ENCODE measurements at places on chromosomes 2 and 18. TPM values are rescaled to one million over a fixed set of nuclear protein-coding genes. Genes with fewer than 3 reads are reported as not detected.

The SERPINE2 gene
- 123 TPM for polyA plus RNA-seq

The KANSL1L gene
- 29.0 TPM for polyA plus RNA-seq

The EFEMP1 gene
- polyA plus RNA-seq: 100 TPM

The TUBB8B gene
- 0.39 TPM for polyA plus RNA-seq

The ZNF892 gene
- 4.7 TPM for polyA plus RNA-seq

The POTEC gene
- not detected for polyA plus RNA-seq

The PUS10 gene
- 11.4 TPM for polyA plus RNA-seq

The MROH2A gene
- 0.13 TPM for polyA plus RNA-seq

GRCh38 chr2:134482131-134482723, 228.4 kb downstream of the MGAT5 start:
- no peak for DNase-seq

- DNase-seq: no peak
Measured at GRCh38 chr2:62803961-62804360, 98.4 kb downstream of the EHBP1 start.

DNA sequence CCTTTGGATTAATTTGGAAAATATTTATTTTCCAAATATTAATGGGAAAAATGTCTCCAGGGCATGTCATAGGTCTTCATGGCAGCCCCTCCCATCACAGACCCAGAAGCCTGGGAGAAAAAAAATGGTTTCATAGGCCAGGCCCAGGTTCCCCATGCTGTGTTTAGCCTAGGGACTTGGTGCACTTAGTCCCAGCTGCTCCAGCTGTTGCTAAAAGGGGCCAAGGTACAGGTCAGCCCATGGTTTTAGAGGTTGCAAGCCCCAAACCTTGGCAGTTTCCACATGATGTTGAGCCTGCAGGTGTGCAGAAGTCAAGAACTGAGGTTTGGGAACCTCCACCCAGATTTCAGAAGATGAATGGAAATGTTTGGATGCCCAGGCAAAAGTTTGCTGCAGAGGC, 309.6 kb downstream of the SOCS6 start:
- DNase-seq: no peak

DNA sequence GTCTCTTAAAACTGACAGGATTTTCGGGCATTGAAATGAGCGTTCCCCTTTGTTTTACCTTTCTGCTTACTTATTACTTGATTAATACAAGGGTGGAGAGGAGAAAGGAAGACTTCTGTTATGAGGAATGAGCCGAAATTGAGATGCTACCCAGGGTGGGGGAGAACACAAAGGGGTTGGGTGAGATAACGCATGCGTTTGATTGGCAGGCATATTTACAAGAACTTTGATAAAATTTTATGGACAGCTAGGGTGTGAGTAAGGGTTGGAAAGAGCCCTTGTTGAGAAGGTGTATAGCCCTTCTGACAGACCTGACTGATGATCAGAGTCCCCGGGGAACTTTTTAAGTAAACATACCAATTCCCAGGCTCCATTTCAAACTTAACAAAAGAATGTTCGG, 1.8 kb downstream of the RNF138 start:
- peak; percentile 21 for DNase-seq

GRCh38 chr2:147521936-147522335, 322.9 kb upstream of the ACVR2A start:
- no peak for DNase-seq

DNA sequence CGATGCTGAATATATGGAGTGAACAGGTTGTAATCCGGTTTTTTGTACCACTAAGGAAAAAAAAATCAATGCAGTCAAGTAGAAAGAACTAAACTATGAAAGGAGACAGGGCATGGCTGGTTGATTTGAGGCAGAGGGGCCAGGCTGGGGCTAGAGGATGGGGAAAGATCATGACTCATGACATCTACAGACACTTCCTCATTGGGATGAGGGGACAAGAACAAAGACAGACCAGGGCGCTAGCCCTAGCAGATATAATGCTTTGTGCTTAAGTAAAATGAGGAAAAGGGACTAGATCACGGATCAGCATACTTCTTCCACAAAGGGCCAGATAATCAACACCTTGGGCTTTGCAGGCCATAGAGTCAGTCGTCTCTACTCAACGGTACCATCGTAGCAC, 55.8 kb downstream of the ST6GAL2 start:
- DNase-seq: no peak

DNA sequence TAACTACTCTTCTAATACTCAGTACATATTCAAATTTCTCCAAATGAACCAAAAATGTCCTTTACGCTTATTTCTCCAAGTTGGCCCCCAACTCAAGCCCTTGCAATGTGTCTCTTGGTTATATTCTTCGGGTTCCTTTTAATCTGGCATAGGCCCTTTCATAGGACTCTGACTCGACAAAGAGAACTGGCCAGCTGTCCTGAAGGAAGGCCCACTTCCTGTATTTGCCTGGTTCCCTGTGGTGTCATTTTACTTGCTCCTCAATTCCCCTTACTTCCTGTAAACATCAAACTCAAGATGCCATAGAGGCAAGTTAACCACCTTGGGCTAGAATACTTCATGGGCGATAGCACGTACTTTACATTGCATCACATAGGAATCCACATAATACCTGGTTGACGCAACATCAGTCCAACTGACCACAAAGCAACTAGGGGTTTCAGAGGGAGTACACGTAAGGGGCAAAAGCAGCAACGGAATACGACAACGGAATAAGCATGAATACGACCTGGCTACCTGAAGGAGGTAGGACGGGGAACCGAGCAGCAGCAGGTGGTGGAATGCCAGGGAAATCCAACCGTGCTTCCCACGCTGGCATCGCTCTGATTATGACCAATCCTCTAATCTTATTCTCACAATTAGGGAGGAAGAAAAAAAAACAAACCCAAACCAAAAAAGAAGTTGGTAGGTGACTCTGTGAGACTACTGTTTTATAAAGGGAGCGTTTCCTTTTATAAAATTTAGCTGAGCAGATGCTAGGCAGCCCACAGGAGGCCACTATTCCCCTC, 823 bp upstream of the GORASP2 start:
- DNase-seq: no peak

DNA sequence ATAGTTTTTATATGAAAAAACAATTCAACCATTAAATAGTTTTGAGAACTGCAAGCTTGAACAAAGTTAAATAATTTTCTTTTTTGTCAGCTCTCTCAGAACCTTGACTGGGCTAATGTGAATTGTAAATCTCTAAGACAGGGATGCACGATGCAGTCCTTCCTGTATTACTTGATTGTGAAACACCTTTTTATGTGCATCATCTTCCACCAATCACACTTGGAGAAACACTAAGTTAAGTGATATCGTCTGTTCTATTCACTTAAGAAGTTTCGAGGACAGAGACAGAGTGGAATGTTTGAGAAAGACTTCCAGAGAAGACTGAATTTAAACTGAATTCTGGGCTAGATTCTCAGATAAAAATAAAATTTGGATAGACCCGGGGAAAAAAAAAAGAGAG, 238.2 kb downstream of the MREG start:
- DNase-seq: no peak

GRCh38 chr2:48946449-48947048, 191.0 kb upstream of the LHCGR start:
- DNase-seq: peak; percentile 26

DNA sequence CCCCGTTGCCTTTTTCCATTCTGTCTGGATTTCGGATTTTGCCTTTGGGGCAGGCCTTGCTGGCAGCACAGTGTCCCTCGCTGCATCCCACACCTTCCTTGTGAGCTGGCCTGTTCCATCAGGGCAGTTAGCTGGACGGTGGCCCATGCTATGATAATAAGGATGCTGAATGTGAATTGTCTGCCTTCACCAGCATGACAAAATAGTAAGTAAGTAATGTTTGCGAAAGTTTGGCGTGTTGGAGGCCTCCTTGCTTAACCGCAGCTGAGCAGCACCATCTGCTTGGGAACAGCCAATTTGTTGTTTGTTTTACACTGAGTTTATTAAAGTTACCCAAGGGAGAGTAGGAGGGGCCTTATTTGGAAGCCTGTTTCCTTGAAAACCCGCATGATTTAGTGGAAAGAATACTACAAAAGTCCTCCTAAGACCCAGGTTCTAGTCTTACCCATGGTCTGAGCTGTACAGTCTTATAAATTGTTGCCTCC, 469.7 kb upstream of the FANCL start:
- DNase-seq: no peak

DNA sequence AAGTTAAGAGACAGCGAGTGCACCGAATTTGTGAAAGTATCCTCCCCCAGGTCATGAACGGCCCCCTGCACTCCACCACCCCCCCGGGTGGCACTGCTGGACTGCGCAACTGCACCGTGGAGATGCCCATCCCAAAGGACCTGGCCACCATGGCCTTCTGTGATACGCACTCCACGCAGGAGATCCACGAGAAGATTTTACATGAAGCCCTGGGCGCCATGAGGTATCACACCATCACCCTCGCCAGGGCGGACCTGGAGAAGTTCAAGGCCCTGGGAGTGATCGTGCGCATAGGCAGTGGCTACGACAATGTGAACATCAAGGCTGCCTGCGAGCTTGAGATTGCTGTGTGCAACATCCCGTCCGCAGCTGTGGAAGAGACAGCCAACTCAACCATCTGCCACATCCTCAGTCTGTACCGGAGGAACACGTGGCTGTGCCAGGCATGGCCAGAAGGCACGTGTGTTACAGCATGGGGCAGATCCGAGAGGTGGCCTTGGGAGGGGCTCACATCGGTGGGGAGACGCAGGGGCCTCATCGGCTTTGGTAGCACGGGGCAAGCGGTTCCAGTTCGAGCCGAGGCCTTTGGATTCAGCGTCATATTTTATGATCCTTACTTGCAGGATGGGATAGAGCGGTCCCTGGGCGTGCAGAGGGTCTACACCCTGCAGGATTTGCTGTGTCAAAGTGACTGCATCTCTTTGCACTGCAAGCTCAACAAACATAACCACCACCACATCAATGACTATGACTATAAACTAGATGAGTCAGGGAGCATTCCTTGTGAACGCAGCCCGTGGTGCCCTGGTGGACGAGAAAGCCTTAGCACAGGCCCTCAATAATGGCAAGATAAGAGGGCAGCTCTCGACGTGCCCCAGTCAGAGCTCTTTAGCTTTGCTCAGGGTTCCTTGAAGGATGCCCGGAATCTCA, 290.8 kb upstream of the MC4R start:
- DNase-seq: no peak

DNA sequence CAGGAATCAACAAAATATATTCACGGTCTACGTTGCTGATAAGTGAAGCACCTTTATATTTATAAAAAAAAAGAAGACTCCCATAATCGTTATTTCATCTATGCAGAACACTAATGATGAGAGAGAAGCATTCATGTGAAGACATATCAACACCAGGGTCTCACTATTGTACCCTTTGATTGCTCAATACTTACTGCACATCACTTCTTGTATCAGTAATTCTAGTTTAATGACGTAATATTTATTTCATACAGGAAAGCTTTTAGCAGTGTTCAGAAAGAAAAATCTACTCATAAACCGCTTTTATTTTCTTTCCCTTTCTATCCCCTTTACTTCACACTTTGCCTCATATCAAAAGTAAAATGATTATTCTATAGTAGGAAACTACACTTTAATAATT, 30.7 kb downstream of the CCDC141 start:
- DNase-seq: no peak

DNA sequence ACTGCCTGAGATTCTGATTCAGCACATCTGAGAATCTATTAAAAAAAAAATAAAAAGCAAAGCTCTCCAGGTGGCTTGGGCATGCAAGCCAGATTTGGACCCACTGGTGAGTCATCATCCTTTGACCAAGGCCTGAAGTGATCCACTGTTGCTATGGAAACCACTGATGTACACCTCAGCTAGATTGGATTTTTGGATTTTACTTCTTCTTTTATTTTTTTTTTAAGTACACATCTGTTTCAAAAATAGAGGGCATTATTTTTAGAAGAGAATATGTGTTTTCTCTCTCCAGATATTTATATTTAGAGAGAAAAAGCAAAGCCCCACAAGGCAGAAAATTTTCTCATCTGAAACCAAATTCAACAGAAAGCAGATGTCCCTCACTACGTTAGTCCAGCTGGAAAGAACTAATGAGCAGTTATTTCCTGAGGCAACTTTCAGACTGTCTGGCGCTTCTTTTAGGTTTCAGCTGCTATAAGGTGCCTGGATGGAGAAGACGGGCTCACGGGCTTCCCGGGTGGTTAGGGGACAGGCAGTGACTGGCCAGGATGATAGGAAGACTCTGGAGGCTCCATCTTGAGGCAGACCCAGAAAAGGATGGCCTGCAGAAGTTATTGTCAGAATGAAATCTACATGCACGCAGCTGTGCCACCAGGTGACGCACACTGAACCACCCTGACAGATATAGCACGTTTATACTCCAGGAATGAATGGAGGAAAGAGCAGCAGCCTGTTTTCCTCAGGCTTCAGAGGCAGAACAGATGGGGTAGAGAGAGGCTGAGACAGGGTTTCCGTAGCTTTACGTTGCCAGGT, 50.5 kb downstream of the MRPL35 start:
- DNase-seq: no peak

- DNase-seq: no peak
Measured at GRCh38 chr2:147003081-147003480, 841.7 kb upstream of the ACVR2A start.

- DNase-seq: no peak
Measured at GRCh38 chr18:32637226-32637625, 135.6 kb downstream of the KLHL14 start.

Measured in left renal pelvis (tissue), 4 donors.